ENCODE measurements at places on chromosomes 3 and 15.

DNA sequence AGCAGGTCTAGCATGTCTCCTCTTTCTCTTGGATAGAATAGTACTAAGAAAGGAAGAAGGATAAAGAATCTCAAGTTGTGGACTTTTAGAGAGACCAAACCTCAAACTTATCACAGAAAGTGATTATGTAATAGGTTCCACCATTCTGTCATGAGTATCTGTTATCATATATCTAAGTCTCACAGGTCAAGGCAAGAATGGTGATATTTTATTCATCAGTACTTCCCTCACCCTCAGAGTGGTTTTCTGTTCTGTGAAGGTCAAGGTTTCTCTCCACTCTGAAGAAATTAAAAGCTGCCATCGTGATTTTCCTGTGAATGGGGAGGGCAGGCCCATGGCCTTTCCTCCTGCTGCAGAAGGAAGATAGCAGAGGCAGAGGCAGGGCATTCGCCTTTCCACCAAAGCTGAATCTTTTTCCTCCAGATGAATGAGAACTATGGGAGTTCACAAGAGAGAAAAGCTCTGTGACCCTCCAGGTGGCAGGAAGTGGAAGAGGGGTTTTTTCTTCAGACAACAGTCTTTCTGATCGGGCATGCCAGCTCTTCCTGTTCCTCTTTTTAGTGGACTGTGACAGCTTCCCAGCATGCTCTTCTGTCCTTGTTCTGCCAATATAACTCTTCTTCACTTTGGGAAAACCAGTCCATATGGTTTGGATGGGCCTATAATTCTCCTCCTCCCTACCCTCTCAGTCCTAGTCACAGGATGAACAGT is 37.1 kb upstream of the CCK start:
- DNase-seq = no peak

DNA sequence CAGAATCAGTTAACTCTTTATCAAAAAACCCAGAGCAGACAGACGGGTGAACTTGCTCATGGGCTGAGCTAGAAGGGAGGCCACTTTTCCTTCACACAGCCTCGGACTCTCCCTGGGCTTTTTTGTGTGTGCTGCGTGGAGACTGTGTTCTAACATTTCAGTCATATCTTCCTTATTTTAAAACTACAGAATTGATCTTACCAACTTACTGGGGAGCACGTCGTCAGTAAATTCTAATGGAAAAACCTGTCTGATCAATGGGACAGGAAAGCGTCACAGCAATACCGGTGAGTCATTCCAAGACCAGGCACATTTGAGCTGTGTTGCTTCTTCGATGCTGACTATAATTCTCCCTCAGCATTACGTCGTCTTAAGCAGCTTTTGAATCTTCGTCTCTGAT is 145.1 kb downstream of the LPP start:
- no peak for DNase-seq

GRCh38 chr3:153291059-153291685 is 129.1 kb downstream of the RAP2B start:
- DNase-seq = no peak

GRCh38 chr3:62365391-62366125 is 7.8 kb downstream of the FEZF2 start:
- no peak for DNase-seq

- no peak for DNase-seq
These were observed 341.7 kb upstream of the KCNH8 start for GRCh38 chr3:18806633-18807032.

DNA sequence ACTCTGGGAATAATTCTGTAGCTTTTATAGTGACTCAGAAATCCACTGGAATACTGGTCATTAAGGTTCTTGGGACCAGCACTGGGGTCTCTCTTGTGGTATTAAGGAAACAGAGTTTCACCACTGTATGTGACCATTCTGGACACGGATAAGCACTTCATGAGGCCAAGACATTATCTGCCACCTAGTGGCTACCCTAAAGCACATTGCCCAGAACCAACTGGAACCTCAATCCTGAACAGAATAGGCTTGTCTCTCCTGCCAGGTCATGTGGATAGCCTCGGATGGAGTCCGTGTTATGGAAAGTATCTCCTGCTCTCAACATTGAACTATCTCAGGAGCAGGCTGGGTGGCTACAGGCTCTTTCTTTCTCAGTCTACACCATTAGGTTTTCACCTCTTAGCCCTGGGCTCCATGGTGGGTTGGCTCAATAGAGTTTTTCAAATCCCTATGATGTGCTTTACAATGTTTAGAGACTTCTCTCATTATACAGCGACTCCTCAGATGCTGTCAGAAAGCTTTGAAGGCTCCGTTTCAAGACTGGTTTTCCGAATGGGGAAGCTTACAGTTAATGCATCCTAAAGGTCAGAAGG is 167.6 kb upstream of the ST8SIA2 start:
- no peak for DNase-seq

DNA sequence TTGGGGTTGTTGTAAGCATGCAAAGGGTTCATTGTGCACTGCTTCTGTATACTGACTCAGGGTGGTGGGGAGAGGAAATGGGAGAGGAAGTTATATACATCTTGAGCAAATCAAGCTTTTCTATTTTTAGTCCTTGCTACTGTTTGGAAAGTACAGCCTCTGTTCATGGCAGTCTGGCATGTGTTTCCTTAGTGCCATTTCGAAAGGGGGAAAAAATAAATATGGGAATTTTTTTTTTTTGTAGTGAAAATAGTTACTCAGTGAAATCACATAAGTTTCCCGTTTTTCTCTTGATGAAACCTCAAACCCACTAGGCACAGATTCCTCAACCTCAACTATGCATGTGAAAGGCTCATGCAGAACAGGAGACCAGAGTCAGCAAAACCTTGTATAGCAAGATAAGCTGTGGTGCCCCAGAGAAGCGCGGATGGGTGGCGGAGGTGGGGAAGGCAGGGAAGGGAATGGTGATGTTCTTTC is 353.3 kb downstream of the LPP start:
- DNase-seq = no peak

DNA sequence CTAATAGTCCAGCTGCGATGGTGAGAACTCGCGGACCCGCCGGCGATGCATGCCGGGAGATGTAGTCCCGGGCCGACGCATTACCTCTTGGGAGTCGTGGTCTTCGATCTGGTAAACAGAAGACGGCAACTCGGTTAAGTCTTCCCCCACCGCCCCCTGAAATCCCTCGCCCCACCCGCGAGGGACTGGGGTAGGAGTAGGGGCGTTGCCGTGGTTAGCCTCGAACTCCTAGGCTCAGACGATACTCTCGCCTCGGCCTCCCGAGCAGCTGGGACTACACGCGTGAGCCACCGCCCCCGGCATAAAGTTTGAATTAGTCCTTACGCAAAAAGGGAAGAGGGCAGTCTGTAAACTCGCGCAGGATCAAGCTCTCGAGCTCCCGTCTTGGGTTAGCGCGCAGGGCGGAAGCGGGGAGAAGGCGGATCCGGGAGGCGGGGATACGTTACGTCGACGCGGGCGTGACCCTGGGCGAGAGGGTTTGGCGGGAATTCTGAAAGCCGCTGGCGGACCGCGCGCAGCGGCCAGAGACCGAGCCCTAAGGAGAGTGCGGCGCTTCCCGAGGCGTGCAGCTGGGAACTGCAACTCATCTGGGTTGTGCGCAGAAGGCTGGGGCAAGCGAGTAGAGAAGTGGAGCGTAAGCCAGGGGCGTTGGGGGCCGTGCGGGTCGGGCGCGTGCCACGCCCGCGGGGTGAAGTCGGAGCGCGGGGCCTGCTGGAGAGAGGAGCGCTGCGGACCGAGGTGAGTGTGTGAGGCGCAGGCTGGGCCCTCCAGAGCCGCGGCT is at the start of gene RAD51:
Gene RAD51, plus strand, starts transcription at position 487 of the 781 bp plus-strand sequence. CDS start 3,585 bp downstream, outside the sequence.
- DNase-seq = peak; percentile 88

DNA sequence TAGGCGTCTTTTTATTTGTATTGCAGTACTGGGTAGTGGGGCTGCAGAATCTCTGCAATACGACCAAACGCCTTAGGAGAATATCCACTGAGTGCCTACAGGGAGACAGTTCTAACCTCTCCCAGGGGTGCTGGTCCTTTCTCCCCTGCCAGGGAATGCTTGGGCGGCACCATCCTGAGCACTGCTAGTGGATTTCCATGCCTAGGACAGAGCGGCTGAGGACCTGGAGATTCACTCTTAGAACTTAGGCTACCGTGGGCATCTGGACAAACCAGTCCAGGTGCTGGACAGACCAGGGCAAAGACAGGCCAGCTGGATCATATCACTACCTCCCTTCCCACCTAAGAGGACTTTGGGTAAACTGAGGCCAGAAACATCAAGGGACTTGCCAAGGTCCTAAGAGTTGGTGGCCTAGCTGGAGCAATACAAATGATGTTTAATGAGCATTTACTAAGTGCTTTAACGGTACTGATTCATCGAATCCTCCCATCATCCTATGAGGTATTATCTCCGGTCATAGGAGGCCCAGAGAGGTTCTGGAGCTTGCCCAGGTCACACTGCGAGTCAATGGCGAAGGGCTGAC is 902 bp downstream of the TMEM44 start:
- no peak for DNase-seq

- DNase-seq = no peak
These were observed 25.2 kb downstream of the RAB5A start for GRCh38 chr3:19972054-19972453.

DNA sequence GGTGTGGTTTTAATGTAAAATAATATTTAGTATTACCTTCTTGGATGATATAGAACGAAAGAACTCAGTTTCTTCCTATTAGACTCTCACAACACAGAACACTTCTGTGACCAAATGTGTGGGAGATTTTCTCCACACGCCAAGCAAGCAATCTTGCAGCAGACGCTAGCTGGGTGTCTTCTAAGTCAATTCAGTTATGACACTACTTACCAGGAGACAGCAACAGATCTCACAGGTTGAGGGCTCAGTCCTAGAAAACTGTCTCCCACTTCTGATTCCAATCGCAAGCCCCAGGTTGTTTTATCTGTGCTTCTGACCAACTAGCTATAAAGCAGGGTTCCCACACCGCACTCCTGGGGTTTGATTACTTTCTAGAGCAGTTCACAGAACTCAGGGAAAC is 41.2 kb downstream of the HERC1 start:
- no peak for DNase-seq

DNA sequence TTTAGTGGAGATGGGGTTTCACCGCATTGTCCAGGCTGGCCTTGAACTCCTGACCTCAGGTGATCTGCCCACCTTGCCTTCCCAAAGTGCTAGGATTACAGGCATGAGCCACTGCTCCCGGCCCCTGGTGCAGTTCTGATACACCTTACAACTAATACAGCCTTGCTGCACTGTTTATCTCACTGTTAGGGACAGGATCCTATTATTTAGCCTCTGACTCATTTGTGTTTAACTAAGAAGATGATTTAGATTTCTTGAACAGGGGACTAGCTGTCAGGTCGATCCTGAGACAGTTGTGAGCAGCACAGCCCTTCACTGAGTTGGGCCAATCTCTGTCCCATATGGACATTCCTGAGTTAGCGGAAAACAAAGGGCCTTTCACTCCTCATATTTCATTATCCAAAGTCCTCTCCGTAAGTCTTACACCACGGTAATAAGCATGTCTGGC is 19.2 kb downstream of the GYG1 start:
- no peak for DNase-seq

GRCh38 chr3:13939206-13939605 is 59.3 kb upstream of the WNT7A start:
- no peak for DNase-seq

- peak; percentile 31 for DNase-seq
These were observed 801 bp upstream of the CDAN1 start for GRCh38 chr15:42737529-42738328.

- DNase-seq = no peak
These were observed 7.2 kb downstream of the RPL22L1 start for GRCh38 chr3:170862618-170863374.

Data from NCI-H2171 treated with DMSO at 0.1 percent for 48 hours (cell line).